CD8-positive, alpha-beta memory T cell (primary cell): ENCODE measurements at places on chromosomes 13 and 19.

DNA sequence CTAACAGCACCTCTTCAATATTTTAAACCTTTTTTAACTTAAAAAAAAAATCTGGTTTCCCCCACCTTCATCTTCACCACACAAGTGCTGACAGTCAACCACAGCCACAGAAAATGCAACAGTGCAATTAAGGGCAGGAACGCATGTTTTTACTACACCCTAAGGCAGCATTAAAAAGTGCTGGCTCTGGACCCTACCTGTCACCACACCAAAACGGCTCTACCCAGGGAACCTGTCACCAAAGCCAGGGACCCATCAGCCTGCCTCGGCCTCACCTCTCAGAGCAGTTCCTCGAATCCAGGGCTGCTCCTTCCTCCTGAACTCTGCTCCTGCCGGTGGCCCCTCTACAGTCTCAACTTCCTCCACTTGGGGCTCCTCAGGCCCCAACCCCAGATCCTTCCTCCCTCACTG, 22.5 kb upstream of the SLC35E1 start:
- peak overlapping the region; percentile 57 for H3K27ac ChIP-seq
- peak; percentile 70 for DNase-seq
- H3K4me1 ChIP-seq, result peaks cover 43% of the 10 kb centered on the region
- H3K36me3 ChIP-seq, result no peaks in the 10 kb centered on the region

- H3K4me1 ChIP-seq, result peaks cover 26% of the 10 kb centered on the region
- no peaks in the 10 kb centered on the region for H3K36me3 ChIP-seq
- no peak for DNase-seq
- peaks cover 27% of the 10 kb centered on the region for H3K27me3 ChIP-seq
Observed at GRCh38 chr19:40223135-40223822, 3.2 kb downstream of the CCNP start.

DNA sequence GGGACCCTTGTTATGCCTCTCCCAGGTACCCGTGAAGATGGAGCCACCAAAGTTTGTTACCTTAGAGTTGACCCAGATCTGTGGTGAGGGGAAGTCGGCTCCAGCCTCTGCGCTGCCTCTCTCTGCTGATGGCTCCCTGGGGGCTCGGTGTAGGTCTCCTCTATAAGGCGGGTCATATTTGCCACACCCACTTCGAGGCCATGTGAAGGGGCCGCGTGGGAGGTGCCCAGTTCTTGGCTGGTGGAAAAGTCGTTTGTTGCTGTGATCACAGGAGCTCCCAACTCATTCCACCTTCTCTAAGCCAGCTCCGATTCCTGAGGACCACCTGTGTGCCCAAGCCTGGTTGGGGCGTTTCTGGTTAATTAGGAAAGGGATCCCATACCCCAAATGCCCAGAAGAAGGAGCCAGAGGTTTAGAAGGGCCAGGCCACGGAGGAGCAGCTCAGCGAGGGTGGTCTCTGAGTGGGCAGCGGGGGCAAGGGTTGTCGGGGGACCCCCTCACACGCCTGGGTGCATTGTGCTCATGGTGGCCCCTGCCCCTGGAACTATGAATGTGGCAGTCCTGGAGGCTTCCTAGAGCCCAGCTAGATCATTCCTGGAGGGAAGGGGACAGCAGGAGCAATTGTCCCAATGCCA, 296.5 kb downstream of the ZNF536 start:
- H3K36me3 ChIP-seq, result no peaks in the 10 kb centered on the region
- no peak overlapping the region for H3K27ac ChIP-seq
- no peak for DNase-seq
- H3K4me1 ChIP-seq, result no peaks in the 10 kb centered on the region
- no peaks in the 10 kb centered on the region for H3K27me3 ChIP-seq
- H3K4me3 ChIP-seq, result no peak overlapping the region

- no peaks in the 10 kb centered on the region for H3K27me3 ChIP-seq
- DNase-seq, result no peak
- H3K27ac ChIP-seq, result no peak overlapping the region
- H3K4me1 ChIP-seq, result no peaks in the 10 kb centered on the region
- H3K4me3 ChIP-seq, result no peak overlapping the region
- H3K36me3 ChIP-seq, result no peaks in the 10 kb centered on the region
Observed at GRCh38 chr13:110236431-110236830, 70.5 kb downstream of the COL4A1 start.

DNA sequence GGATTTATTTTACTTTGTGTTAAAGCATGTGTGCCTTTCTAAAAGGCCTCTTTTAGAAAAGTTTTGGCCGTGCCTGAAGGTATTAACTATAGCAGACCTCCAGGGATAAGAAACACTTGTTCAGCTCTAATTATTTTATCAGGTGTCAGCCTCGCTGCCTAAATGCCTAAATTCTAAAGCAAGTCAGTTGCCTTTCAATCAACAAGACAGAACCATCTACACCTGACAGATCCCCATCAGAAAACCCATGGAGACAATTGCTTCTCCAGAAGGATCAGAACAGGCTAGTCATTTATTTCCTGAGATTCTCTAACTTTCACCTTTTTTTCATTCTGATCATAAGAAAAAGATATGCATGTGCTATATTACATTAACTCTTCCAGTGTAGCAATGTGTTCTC, 171.4 kb upstream of the GPC6 start:
- no peak overlapping the region for H3K27ac ChIP-seq
- no peaks in the 10 kb centered on the region for H3K4me1 ChIP-seq
- no peak overlapping the region for H3K4me3 ChIP-seq
- no peak for DNase-seq

- no peak for DNase-seq
- H3K4me1 ChIP-seq, result no peaks in the 10 kb centered on the region
- no peak overlapping the region for H3K27ac ChIP-seq
Observed at GRCh38 chr13:57925250-57925649, 293.7 kb downstream of the PCDH17 start.
